Fibroblast of skin of left quadriceps (primary cell): ENCODE measurements at places on chromosomes 3 and 15.
A peak's percentile ranks its signal among the peaks of the same experiment; 100 is the strongest.

DNA sequence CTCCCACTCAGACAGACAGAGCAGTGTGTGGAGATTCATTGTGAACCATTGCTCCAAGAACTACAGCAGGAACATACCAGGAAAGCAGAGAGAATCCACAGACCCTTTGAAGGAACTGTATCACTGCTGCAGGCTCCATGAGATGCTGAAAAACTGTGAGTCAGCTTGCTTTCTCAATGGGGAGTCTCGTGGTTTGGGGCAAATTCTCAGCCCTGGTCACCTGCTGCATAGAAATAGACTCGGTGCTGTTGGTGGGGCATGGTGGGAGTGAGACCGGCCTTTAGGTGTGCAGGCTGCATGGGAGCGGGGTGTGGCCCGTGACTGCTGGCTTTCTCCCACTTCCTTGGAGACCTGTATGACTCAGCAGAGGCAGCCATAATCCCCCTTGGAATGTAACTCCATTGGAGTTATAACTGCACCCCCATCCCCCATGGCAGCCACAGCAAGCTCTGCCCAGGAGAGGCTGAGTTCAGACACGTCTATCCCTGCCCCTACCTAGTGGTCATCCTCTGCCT lies 35.6 kb downstream of the ALCAM start:
- DNase-seq = no peak

DNA sequence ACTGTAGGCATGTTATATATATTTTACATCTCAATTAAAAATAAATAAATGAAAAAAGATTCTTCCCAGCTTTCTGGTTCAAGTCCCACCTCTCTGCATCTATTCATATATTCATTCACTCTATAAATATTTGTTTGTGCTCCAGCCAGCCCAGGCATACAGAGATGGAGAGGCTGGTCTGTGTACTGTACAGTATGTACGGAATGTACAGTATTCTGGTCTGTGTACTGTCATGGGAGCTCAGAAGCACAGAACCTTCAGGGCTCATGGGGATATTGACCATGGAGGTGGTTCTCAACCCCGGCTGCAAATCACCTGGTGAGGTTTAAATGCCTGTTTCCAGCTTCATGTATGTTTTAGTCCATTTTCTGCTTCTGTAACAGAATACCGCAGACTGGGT lies 13.8 kb downstream of the CORO2B start:
- no peak for DNase-seq

- peak; percentile 55 for DNase-seq
These were observed 43.0 kb downstream of the FLNB start for GRCh38 chr3:58051196-58051595.

DNA sequence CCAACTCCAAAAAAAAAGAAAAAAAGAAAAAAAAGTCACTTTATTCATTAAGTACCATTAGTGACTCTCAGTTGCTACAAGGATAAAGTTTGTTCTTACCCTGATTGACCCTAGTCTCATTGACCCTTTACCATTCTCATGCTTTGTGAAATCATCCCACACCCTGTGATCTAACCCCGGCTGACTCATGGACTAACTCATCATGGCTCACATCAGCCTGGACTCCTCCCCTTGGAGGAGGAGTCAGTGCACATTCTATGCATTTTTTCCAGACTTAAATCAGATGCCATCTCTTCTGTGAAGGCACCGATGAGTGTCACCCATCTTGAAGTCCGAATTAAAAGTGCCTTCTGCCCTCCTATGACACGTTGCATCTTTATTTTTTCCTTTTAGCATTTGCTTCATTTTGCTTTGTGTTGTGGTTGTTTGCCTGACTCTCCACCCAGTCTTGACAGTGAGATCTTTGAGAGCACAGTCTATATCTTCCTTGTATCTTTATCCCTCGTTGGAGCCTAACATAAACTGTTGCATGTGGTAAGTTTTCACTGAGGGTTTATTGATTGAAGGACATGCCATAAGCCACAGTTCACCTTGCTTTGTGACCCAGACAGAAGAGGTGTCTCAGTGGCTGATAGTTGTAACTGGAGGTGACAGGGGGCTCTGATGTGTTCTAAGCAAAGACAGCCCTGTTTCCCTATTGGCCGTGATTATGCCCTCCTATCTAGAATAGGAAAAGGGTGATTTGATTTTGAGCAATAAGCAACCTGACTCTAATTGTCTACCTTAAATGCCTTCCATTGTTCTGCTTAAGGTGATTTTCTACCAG lies 72.1 kb downstream of the IL1RAP start:
- peak; percentile 47 for DNase-seq

DNA sequence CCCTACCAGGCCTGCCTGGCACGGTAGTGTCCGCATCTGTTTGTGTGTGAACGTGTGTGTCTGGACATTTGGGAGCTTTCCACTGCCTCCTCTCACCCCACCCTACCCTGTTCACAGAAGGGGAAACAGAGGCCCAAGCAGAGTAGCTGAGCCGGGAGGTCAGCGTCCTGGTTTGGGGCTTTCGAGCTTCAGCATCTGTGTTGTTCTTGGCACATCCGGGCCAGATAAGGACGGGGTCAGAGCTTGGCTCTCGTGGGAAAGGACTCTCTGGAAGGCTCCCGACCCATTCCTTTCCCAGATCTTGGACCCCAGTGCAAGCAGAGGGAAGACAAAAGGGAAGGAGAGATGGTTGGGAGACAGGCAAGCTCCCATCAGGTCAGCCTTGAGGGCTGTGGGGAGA lies 6.3 kb upstream of the PTH1R start:
- no peak for DNase-seq

DNA sequence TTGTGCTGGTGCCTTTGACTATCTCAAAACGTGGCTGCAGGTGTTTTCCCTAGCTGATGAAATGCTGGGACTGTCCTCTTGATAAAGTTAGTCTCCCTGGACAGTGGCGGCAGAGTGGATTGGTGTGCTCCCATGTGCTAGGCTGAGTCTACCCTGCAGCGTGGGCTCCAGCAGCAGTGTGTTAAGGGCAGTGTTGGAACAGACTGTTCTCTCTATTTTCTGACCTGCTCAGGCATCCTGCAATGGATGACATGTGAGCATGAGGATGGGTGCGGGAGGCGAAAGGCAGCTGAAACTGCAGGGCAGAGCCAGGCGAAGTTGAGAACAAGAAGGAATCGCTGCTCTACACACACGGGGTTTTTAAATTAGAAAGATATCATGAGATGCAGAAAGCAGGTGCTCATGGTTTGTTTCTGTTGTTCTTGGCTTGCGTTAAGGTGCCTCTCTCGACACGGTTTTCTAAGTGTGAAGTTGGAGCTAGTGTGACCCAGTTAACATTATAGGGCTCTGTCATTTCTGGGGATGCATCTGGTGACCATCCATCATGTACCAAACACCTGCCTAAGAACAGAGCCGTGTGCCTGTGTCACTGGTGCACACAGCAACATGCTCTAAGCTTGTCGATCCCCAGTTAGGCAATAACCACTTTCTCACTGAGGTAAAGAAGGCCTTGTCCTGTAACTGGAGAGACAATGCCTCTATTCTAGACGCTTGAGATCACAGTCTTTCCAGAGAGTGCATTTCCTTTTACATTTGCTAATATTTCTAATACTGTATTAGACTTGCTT lies 44.3 kb downstream of the SLCO3A1 start:
- DNase-seq = no peak

DNA sequence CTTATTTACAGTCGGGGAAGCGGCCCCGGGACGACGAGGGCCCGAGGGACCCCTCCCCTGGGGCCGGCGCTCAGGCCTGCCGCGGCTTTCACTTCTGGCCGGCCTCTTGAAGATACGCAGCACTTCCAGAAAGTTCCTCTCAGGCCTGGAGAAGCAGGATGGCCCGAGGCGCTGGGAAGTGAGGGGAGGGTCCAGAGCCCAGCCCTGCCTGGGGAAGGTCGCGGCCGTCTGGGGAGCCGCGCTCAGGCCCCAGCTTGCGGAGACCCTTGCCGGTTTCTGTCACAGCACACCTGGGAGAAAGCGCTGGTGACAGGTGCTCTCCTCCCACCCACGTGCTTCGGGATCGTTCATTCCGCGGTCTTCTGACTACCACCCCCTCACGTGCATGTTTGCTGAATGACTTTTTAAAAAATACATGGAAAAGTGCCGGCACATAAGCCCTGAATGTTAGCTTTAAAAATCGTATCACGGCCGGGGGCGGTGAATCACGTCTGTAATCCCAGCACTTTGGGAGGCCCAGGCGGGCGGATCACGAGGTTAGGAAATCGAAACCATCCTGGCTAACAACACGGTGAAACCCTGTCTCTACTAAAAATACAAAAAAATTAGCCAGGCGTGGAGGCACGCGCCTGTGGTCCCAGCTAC lies 727 bp upstream of the TM2D3 start:
- no peak for DNase-seq

GRCh38 chr3:63047068-63047467 lies 171.9 kb upstream of the CADPS start:
- DNase-seq = no peak
